ENCODE measurements at places on chromosomes 3 and 15.

- no peak for DNase-seq
Measured at GRCh38 chr15:70702584-70702983, 60.8 kb downstream of the UACA start.

DNA sequence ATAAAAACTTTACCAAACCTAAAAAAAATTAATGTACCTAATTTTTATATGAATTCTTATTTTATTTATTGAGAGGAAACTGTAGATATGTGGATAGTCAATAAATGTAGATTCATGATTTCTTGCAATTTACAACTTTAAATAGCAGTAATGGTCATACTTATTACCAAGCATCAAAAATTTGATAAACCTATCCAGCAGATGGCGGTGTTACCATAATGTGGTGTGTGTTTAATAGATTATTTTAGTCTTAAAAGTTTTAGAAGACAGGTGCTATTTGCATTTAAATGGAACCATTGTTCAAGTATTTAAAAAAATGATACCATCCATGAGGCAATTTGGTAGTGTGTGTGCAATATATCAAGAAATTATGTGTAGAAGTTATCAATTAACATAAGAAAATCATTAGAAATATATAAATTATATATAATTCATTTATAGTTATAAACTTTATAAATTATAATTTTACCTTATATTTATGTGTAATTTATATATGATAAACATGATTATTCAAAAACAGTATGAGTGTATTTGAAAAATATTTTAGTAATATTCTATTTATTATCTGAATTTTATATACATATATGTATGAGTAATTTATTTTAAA lies 176.0 kb upstream of the BCHE start:
- peak; percentile 64 for DNase-seq

DNA sequence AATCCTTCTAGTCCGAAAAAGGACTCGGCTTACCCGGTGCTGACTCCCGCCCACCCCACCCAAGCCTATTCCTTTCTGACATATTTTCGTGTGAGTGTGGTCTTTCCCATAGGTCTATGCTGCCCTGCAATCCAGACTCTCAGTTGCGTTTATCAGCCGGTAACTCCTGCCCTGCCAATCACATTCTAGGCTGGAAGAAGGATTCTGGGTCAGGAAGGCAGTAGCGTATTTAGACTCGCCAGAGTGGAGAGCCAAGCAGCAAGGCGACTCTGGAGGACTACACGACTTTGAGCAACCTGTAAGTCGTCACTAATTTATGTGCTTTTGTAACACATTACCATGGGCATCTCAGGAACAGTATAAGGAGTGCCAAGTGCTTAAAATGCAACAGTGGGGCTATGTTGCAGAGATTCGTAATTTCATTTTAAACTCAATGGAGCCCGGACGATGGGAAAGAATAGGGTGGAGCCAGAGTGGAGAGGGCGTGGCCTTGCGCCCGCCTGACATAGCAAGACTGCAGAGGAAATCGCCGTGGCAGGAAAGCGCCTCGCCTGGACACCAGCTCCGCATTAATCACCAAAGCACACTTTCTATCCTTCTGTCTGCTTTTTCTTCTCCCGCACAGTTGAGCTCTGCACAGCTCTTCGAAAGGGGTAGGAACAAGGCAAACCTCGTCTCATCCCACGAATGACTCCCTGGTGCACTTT lies 1044.2 kb downstream of the AGBL1 start:
- no peak for DNase-seq

GRCh38 chr15:73647259-73648013 lies 14.2 kb upstream of the NPTN start:
- DNase-seq = no peak

GRCh38 chr3:157075693-157076420 lies 84.1 kb downstream of the CCNL1 start:
- no peak for DNase-seq

DNA sequence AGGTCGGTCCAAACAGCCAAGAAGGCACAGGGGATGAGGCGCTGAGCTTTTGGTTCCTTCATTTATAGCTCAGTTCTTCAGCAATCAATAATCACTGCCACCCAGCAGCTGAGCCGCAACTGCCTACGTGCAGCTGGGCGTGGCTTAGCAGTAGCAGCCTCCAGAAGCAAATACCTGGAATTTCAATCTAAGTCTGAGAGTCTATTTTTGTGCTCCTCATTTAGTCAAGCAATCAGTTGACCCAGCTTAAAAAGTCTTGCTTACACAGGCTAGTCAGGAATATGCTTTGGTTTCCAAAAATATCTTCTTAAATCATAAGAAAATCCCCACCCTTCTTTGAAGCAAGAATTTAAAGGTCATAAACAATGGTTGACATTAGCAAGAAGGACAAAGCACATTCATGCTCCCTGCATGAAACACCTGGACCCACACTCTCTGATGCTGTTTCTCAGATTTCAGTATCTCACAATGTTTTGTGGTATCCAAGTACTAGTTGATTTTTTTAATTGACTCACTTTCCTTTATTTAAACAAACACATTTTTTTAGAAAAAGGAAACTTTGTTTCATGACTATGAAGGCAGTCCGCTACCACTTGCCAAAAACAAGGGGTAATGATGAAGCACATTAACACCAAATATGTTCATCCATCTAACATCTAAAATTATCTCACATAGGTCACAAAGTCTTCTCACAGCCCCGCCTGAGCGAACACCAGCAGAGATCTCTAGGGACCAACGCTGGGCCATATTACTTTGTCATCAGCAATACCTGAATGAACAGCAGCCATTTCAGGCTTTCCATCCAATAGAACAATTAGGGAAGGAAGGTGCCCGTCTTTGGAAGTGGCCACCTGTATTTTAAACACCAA lies 106.1 kb downstream of the OXNAD1 start:
- DNase-seq = no peak

DNA sequence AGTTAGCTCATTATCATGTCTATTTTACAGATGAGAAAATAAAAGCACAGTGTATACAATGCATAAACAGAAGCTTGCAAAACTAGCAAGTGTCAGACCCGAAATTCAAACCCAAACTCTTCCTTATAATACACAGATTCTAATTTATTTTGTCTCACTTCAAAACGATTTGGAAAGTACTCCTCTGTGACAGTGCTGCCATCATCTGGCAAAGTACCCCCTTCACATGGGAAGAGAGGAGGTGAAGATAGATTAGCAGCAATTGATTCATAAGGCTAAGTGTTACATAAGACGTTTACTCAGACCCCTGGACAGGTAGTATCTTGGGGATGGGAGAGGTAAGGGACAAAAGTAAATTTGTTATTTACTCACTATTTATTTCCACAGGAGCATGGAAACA lies 744.0 kb upstream of the SGO1 start:
- DNase-seq = peak; percentile 14

DNA sequence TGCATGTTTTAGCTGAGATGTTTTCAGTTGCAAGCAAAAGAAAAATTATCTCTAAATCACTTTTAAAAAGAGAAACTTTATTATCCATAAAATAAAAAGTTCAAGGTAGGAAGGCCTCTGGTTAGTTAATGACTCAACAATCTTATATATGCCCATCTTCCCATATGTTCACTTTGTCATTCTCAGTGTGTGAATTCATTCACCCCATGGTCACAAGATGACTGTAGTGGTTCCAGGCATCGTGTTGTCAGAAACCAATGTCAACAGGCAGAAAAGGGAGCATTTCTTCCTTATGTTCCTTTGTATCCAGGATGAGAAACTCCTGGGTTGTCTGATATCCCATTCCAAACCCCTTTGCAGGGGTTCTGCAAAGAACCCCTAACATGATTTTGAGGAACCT lies 119.9 kb upstream of the RAP2B start:
- DNase-seq = no peak

DNA sequence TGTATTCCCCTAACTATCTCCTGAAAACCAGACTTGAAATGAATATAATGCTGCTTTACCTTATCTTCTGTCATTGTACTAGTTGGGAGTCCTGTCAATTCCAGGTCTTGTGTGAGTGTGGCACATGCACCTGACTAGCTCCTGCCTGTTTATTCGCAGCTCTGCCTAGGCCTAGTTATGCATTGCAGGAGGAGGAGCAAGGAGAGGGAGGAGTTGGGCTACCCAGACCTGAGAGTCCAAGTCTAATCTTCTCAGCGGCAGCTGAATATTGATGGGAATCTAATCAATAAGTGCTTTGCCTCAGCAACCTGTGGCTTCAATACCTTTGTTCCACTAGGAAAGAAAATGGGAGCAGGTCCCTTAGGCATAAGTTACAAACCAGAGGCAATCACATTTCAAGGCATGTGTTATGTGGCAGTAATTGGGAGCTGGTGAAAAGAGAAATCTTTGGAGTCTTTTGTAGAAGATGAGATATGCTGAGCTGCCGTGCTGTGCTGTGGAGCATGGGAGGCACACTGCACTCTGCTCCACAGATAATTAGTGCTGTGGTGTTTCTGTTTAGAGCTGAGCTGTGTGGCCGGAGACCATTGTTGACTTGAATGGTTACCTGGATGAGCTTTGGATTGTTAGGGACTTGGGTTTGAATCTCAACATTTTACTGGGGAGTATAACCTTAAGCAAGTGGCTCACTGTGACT lies at the start of gene SLC2A2:
Gene SLC2A2 (minus strand): TSS at position 124 of the 697 bp plus-strand sequence. CDS start 50 bp downstream, at position 74.
- DNase-seq = no peak

DNA sequence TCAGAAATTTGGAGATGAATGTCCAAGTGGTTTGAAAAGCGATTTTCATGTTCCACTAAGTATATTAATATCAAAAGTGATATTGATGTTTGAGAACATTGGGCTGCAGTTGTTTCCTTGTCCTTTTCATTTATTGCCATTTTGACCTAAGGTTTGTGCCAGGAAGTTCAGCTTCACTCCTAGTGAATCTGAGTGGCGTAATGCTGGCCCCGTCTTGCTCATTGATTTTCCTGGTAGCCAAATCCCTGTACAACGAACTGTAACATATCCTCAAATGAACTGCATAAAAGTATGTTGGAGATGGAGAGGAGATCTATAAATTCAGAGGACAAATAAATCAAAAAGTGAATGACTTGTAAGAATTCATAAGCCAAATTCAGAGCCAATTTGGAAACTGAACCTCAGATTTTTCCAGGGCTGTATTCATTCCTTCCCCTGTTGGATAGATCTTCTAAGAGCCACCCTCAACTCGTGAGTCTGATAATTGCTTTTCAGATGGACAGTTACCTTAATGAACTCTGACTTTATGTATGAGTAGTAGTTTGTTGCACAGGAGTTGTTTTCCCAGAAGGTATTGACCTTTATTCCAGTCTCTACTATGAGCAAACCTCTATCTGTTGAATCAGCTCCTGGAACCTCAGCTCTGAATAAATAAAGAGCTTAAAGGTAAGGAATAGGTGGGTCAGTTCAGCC lies 72.8 kb downstream of the ITPR1 start:
- no peak for DNase-seq

DNA sequence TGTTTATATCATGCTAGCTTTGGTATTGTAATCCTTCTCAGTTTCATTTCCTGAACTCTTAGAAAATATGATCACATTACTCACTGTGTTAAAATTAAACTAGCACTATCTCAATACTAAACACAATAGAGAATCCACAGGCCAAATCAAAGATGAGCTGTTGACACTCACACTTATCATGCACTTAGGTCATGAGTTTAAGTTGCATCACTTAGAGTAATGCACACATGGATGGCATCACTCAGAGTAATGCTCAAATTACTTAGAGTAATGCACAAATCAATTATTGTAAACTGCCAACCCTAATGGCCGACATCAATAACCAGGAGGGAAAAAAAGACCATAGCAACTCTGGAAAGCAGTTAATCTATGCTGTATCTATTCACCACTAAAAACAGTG lies 40.0 kb upstream of the MCF2L2 start:
- DNase-seq = no peak

- peak; percentile 88 for DNase-seq
Measured at GRCh38 chr15:27017168-27017809, 46.3 kb downstream of the GABRG3 start.

- no peak for DNase-seq
Measured at GRCh38 chr15:88623061-88623460, 1.9 kb downstream of the AEN start.

DNA sequence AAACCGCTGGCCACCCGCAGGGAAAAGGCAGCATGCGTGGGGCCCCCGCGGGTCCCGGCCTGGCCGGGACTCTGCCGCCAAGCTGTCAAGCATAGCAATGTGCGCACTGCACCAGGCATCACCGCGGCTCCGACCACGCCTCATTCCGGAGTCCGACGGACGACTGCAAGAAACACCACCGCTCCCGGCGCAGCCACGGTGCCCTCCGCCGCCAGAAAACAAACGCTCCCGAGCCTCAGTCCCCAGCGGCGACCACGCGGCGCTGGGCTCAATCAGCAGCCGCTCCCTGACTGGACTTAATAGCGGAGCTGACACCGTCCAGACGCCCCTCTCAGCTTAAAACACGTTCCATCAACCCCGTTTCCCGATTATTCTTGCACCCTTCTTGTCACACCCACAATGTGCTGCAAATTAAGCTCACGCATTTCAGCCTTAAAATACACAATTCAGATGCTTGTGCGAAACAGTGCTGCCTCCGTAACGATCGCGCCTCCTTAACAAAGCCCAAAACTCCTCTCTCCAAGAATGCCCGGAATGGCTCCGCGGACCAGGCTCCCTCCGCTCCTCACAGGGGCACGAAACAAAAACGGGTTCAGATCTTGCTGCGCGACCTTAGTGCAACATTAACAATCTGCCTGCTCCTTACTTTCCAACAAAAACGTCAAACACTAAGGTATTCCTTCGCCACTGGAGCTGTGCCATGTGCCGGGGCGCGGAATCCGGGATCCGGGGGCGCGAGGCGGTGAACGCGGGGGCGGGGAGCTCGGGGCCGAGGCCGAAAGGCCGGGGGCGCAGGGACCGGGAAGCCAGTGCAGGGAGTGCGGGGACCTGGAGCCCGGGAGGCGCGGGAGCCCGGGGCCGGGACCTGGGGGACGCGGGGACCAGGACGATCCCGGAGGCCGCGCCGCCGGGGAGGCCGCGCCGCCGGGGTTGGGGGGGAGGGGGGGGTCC lies 655 bp downstream of the CYFIP1 start:
- DNase-seq = peak; percentile 25

- peak; percentile 29 for DNase-seq
Measured at GRCh38 chr15:96849271-96849900, 518.9 kb downstream of the NR2F2 start.

GRCh38 chr15:101168463-101168824 lies 83.4 kb downstream of the CHSY1 start:
- no peak for DNase-seq

GRCh38 chr3:123028233-123028828 lies 768 bp upstream of the SEMA5B start:
- peak; percentile 93 for DNase-seq

DNA sequence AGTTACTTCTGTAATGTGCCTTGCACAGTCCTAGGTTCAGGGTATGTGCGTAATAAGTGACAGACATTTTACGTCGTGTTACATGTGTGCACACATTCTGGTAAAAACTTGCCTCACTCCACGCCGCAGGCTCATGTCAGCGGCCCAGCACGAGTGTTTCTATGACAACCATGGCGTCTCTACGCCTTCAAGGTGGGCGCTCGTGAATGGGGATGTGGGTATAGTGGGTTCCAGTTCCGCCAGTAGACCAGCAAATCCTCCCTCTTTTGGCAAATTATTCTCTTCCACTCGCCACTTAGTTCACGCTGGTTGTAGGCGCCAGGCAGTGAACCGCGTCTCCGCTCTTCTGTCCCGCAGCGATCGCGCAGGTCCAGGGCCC lies 40.3 kb downstream of the CHST14 start:
- DNase-seq = no peak

- peak; percentile 21 for DNase-seq
Measured at GRCh38 chr15:75727851-75728715, 15.4 kb upstream of the CSPG4 start.
